GM23338 (cell line): ENCODE measurements at places on chromosomes 11 and 22. TPM values are rescaled to one million over a fixed set of nuclear protein-coding genes. Genes with fewer than 3 reads are reported as not detected.

The ASCL2 gene
- total RNA-seq: 1.6 and 2.6 TPM in 2 replicates

The RIC3 gene
- 17.8 and 27.4 TPM in 2 replicates for total RNA-seq

The CD59 gene
- total RNA-seq: 41.5 and 61.5 TPM in 2 replicates

DNA sequence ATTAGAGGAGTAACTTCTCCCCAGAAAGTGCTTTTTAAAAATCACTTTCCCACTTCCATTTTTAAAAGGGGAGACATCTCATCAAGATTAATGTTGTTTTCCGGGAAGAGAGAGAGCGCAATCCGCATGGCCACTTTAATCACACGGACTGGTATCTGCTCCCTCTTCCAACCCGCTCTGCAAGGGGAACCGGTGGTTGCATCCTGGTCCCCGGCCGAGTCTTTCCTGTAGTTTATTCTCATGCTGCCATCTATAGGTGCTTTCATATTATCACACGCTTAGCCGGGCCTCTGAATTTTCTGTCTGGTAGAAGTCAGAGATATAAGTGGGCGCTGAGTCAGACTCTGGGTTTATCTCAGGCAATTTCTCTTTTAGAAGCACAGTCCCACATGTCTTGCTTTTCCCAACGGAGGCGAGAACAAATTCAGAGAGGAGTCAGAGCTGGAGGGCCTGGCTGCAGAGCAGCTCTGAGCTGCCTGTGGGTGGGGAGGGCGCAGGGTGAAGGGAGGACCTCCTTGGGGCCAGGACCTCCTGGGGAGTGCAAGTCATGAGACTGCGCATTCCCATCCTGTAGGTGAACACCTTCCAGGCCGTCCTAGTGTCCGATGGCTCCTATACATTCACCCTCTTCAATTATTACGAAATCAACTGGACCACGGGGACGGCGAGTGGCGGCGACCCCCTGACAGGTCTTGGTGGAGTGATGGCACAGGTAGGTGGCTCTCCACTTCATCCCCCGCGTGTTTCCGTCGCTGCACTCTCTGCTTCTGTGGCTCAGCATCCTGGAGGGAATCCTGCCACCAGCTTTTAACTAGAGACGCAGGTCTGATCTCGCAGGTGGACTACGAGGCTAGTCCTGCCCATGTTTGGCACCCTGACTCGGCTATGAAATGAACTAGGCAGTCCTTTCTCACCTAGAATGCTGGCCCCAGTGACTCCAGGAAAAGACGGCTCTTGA is 11.7 kb downstream of the TECTA start:
- no peak overlapping the region for H3K4me3 ChIP-seq
- peak; percentile 95 for DNase-seq
- no peaks in the 10 kb centered on the region for H3K27me3 ChIP-seq
- H3K27ac ChIP-seq: no peak overlapping the region
- no peaks in the 10 kb centered on the region for H3K4me1 ChIP-seq

GRCh38 chr11:69674267-69674885 is 777 bp downstream of the LTO1 start:
- H3K36me3 ChIP-seq: peaks cover 1% of the 10 kb centered on the region; the same call in 1 of the 2 replicates
- no peak overlapping the region for H3K27ac ChIP-seq
- peak overlapping the region; percentile 92 for H3K4me3 ChIP-seq
- DNase-seq: peak; percentile 17
- H3K4me1 ChIP-seq: peaks cover 6% of the 10 kb centered on the region

The CFAP300 gene
- 1.2 and 1.4 TPM in 2 replicates for total RNA-seq

GRCh38 chr11:61814247-61814957 is 2.4 kb downstream of the FADS1 start:
- H3K27me3 ChIP-seq: no peaks in the 10 kb centered on the region
- H3K27ac ChIP-seq: peak overlapping the region; percentile 98
- H3K4me1 ChIP-seq: peaks cover 11% of the 10 kb centered on the region

DNA sequence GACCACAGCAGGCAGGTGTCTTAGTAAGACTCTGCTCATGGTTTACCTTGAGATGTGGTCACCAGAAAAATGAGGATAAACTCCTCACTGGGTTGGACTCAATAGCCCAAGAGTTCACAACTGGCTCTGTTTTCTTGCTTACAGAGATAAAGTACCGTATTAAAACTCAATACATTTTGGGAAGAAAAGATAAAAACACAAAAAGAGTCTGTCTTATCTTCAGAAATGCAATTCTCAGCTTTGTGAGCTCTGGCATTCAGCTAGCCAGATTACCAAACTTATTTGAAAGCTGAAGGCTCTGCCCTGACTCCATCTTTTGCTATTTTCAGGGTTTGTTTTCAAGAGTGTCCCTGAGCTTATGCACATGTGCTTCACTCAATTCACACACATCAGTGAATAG is 75.4 kb downstream of the PHF21A start:
- H3K4me1 ChIP-seq: peaks cover 35% of the 10 kb centered on the region
- no peaks in the 10 kb centered on the region for H3K27me3 ChIP-seq
- 0 out of 2 replicates have a peak overlapping the region, but pooled peaks have one; percentile 14 for H3K27ac ChIP-seq

The SLC43A3 gene
- total RNA-seq: 23.7 and 24.8 TPM in 2 replicates
